ENCODE measurements at places on chromosomes 6 and 20.

GRCh38 chr6:114288701-114289495, 53.9 kb downstream of the HS3ST5 start:
- no peak for DNase-seq

DNA sequence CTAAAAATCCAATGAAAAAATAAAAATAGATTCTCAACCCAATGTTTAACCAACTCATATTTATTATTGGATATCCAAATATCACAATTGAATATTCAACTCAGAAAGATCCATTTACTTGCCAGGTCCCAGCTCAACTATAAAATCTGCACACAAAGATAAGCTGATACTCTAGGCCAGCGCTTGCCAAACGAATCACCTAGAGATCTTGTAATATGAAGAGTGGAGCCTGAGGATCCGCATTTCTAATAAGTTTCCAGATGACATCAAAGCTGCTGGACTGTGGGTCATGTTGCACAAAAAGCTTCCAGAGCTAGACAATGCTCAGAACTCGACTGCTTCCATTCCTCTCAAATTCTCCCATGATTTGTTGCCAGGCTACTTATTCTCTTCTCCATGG, 51.7 kb upstream of the HSF2 start:
- DNase-seq, result no peak

DNA sequence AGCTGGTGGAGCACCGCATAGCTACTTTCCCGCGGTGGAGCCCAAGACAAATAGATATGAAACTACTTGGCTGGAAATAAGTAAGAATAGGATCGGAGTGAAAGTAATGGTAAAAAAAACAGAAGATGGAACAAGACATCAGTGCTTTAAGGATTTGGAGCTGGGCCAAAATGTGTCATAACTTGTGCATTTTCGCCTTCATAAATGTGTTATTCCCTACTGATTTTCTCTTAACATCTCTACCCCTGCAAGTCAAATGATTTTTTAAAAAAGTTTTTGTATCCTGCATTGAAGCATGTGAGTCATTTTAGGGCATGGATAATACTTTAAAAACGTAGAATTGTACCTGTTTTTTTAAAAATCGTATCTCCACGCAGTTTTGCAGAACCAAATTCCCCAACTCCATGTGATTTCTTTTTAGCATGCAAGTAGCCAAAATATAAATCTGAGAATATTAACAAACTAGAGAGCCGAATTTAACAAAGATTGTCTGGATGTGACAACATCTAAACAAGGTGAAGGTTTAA, 882 bp upstream of the FAM184A start:
- DNase-seq, result peak; percentile 64

DNA sequence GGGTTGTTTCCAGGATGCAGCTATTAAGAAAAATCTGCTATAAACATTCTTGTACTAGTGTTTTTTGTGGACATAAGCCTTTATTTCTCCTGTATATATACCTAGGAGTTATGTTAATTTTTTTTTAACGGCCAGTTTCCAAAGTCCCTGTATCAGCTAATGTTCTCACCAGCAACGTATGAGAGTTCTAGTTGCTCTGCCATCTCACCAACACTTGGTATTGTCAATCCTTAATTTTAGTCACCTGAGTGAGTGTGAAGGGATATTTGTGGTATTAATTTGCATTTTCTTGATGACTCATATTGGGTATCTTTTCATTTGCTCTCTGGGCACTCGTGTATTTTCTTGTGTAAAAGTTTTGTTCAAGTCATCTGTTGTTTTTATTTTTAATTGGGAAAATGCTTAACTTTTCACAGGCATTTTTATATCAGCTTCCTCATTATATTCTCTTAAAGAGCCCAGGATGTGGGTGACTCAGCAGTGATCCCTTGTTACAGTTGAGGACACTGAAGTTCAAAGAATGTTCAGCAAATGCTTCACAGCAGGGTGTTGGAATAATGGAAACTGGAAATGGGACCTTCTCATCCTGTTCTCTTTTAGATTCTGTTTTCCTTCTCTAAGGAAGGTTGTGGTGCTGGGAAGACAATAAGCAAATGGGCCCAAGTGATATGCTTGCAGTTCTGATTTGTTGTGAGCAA, 211.7 kb upstream of the PRND start:
- no peak for DNase-seq

DNA sequence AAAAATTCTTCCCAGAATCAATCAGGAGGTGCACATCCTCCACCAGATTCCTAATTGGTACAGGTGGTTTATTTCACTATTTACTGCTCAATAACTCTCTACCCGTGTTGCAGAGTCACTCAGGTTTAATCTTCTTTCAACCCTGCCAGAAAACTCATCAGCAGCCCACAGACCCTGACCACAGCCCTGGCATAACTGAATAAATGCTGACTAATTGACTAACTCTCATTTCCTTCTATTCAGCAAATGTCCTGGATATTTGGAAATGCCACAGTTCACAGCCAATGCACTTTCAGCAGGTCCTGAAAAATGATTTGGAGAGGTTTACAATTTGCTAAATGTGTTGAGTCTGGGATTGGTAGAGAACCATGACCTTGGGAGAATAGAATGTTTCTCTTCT, 62.3 kb downstream of the TRMT6 start:
- no peak for DNase-seq

GRCh38 chr6:26383624-26384417, 913 bp downstream of the BTN2A2 start:
- peak; percentile 2 for DNase-seq

Measured in DMS79 treated with DMSO at 0.1 percent for 48 hours (cell line).